IMR-90 (cell line): ENCODE measurements at places on chromosomes 6 and 20.

GRCh38 chr20:3707508-3707899 lies 4.9 kb downstream of the SIGLEC1 start:
- no peak for DNase-seq

DNA sequence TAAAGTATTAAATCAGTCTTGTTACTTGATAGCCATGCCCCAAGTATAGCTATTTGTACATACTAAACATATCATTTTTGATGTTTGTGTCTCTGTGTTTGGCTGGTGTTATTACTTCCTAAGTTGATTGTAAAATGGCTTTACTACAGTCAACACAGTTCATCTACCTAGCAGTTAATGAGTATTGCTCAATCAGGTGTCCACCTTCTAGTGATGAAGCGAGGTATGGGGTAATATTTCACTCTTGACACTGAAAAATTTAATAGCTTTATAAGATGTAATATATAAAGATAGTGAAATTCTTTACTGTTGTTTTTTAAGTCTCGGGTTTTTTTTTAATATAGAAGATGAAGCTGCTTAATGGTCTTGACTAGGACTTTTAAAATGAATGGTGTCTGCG lies 18.9 kb downstream of the TMEM14A start:
- DNase-seq = no peak

DNA sequence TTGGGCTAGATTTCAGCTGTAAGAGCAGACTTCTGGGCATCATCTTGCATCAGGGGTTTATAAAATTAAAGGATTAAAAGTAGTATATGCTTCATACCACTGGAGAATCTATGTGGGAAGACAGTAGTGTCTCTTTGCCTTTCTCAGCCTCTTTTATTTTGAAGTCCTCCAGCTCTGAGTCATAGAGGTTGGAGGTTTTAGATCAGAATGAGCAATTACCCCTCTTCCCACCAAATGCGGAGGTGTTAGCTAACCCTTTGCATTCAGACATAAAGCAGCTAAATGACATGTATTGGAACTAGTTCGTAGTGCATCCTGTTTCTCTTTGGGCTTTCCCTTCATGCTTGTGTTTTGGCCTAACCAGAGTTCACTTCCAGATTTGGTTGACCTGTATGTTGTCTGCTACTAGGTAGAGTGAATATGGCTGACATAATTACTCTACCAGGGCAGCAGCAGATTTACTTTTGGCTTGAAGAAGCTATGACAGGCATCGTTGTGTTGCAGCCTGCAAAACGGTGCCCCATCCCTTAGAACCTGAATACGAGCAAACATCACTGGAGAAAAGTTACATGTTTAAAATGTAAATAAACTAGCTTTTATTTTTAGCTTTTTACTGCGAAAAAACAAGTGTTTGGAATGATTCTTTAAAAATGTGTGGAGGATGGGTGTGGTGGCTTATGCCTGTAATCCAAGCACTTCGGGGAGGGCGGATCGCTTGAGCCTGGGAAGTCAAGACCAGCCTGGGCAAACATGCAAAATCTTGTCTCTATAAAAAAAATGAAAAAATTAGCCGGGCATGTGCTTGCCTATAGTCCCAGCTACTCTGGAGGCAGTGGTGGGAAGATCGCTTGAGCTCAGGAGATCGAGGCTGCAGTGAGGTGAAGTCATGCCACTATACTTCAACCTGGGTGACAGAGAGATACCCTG lies 82.2 kb downstream of the MYO6 start:
- DNase-seq = peak; percentile 77

GRCh38 chr20:10982692-10983091 lies 308.9 kb upstream of the JAG1 start:
- DNase-seq = peak; percentile 94

DNA sequence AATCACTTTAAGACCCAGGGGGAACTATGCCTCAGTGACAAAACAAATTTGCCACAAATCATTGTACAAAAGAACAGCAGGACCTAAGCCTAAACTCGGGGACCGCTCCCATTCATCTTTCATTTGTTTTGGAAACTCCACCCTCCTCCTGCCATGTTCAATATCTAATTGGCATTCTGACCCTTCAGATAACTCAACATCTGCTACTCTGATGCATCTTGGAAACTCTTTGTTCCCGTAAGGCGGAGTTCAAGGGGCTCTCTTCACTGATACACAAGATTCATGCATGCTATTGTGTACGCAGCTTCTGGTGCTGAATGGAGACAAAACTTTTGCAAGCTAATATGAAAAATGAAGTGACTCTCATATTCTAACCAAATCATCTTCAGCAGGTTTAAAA lies 187.6 kb downstream of the ZFP64 start:
- no peak for DNase-seq
